ENCODE measurements at places on chromosomes 12 and 14.

DNA sequence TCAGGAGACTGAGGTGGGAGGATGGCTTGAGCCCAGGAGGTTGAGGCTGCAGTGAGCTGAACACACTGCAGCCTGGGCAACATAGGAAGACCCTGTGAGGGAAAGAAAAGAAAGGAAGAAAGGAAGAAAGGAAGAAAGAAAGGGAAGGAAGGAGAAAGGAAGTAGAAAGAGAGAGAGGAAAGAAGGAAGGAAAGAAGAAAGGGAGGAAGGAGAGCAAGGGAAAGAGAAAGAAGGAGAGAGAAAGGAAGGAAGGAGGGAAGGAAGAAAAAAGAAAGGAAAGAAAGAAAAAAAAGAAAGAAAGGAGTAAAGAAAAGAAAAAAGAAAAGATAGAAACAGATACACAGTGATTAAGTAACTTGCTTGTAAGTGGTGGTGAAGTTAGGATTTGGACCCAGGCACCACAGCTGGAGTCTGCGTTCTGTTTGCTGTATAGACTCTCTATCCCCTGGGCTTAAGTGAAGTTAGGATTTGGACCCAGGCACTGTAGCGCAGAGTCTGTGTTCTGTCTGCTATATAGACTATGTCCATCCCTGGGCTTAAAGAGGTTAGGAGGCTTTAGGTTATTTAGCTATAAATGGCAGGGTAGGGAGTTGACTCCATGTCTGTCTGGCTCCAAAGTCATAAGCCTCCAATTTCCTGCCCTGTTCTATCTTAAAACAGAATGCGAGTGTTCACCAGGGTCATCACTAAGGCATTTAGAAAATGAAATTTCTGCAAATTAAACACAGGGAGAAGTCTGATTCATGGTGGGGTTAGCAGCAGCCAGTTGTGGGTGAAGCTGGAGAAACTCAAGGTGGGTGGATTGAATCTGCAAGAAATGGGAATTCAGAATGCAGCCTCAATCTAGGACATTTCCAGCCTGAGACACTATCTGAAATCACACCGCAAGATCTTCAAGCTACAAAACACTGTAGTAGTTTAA is 13.3 kb upstream of the C12orf75 start:
- no peak for DNase-seq

DNA sequence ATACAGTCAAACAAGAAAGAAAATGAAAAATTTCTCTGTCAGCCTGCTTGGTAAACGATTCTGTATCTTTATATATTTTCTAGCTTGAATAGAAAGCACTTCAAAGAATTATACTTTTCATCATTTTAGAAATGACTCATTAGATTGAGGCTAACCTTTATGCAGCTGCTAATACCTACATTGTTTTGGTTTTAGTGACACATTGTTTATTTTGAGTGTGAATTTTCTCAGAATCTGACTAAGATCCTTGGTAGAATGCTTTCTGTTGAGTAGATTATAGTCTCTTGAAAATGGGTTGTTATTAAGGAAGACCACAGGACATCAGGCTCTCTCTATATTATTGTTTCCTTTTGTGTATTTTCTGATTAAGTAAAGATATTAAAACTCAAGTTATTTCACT is at the start of gene PMCH:
Gene PMCH (minus strand): TSS at position 45 of the 400 bp plus-strand sequence. CDS start 63 bp downstream, outside the sequence.
- no peak for DNase-seq

DNA sequence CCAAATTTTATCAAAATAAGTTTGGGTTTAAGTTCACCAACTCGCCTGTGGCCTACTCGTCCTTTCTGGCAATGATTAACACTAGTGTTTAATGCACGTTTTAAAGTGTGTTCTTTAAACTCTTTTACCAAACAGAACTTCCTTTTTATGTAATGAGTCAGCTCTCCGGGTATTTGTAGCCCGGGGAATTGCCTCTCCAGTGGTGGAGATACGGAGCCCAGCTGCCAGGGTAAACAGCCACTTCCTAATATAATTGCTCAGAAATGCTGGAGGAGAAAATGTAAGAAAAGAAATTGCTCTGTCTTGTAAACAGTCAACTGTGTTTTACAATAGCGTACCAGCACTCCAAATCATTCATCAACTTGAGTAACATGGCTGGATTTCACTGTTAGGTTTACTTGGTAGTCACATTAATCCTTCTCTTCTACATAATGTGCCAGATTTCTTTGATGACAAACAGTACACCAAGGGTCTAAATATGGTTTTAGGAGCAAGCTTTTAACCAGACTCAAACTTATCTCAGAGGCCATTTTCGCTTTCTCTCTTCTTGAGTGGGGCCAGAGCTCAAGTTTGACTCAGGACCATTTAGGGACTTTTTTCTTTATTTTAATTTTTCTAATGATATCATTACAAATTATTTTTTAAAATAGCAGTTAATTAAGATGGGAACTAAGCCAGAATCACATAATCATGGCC is 101.2 kb upstream of the SLC38A2 start:
- DNase-seq: no peak

- no peak for DNase-seq
Measured at GRCh38 chr12:27852117-27852516, 72.1 kb upstream of the MANSC4 start.

GRCh38 chr14:42277840-42278239 is 671.2 kb downstream of the LRFN5 start:
- no peak for DNase-seq

DNA sequence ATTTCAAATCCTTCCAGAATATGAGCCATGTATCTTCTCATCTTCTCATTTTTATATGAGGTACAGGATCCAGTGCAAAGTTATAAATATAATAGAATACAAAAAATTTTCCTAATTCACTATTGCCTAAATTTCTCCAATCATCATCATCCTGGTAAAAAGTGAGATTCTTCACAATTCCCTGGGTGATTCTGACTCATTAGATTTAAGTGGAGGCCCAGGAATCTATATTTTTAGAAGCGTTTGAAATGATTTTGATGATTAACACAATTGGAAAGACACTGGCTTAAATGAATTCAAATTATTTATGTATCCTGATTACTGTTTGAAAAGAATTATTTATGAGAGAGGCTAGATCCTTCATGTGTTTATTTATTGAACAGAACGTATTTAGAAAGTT is 380.3 kb upstream of the PDE3A start:
- no peak for DNase-seq

GRCh38 chr14:100381395-100382105 is 58.4 kb downstream of the SLC25A47 start:
- DNase-seq: no peak

- no peak for DNase-seq
Measured at GRCh38 chr12:66755727-66756395, 77.0 kb upstream of the GRIP1 start.

DNA sequence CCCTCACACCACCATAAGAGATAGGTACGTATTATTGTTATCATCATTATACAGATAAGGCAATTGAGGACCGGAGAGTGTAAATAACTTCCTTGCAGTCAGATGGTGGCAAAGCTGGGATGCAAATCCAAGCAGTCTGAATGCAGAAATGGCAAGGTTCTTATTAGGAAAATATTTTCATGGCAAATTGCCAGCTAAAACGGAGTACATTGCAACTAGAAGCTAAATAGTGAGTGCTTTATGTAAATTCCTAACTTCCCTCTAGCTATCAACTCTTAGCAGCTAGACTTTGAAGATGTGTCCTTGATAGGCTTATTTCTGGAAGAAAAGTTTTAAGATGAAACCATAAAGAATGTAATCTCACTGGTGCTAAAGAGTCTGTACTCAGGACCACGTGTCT is 323.9 kb upstream of the DIO2 start:
- no peak for DNase-seq

- DNase-seq: no peak
Measured at GRCh38 chr12:46608431-46609272, 217.1 kb downstream of the SLC38A4 start.

- no peak for DNase-seq
Measured at GRCh38 chr14:20998674-20999366, at the start of gene SLC39A2. SLC39A2 (plus strand) TSS chr14:20999293; CDS start chr14:20999447, 154 bp downstream.

- DNase-seq: no peak
Measured at GRCh38 chr14:105070760-105071137, 5.5 kb upstream of the GPR132 start.

DNA sequence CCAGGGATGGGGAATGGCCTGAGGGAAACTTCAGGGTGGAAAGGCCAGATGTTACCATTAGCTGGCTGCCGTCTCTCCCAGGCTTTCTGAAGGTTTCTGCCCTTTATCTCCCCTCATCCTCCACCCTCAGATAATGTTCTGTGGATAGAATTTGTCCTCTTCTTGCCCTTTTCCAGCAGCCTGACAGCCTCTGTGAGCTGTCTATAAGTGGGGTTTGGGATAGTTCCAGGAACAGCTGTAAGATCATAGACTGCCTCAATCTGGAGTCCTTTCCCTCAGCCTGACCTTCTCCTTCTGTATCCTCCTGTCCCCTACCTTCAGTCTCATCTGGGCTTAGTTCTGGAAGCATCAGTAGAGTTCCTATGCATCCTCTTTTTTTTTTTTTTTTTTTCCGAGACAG is 2.8 kb upstream of the RND1 start:
- no peak for DNase-seq

GRCh38 chr14:23544511-23545447 is 6.8 kb downstream of the ZFHX2 start:
- DNase-seq: no peak

DNA sequence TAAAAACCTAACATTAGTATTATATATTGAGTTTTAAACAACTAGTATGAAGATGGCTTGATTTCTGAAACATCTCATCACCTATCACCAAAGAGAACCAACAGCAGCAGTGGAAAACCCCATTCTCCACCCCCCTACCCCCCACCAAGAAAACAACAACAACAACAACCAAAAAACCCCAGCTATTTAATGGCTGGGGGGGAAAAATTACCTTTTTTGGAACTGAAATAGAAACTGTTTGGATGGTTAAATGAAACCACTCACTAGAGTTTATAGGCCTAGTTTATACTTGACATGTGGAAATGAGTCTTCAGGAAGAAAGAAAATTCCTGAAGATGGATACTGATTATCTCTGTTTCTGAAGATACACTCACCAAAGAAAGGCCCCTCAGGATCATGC is 30.3 kb downstream of the PPP2R5E start:
- DNase-seq: no peak

Measured in natural killer cell treated with Interleukin-12 subunit alpha and Interleukin-12 subunit beta and Interleukin-15 and Interleukin-18, amount 100 ng/mL, for 72 hours (primary cell).